Fibroblast of the aortic adventitia (primary cell): ENCODE measurements at places on chromosomes 11 and 22. TPM values are rescaled to one million over a fixed set of nuclear protein-coding genes. Genes with fewer than 3 reads are reported as not detected.

Gene CD44
- total RNA-seq: 242 and 458 TPM in 2 replicates

Gene SAA2
- not detected in 2 replicates for total RNA-seq

Gene SLC6A5
- total RNA-seq: not detected in 2 replicates

Gene FIBIN
- total RNA-seq: 15.5 and 22.6 TPM in 2 replicates

Gene FUT4
- total RNA-seq: 5.6 and 7.1 TPM in 2 replicates

Gene TEX12
- 0.36 TPM in 1 of 2 replicates, not detected in the other for total RNA-seq

Gene SCGB1C1
- total RNA-seq: not detected in 2 replicates

Gene MAP6
- 3.4 and 10.0 TPM in 2 replicates for total RNA-seq

Gene FAU
- total RNA-seq: 239 and 640 TPM in 2 replicates

Gene MS4A1
- 0.25 TPM in 1 of 2 replicates, not detected in the other for total RNA-seq

Gene POU2AF2
- total RNA-seq: not detected in 2 replicates

Gene CNTF
- 0.82 and 1.9 TPM in 2 replicates for total RNA-seq
